ENCODE measurements at places on chromosomes 16 and 17.

DNA sequence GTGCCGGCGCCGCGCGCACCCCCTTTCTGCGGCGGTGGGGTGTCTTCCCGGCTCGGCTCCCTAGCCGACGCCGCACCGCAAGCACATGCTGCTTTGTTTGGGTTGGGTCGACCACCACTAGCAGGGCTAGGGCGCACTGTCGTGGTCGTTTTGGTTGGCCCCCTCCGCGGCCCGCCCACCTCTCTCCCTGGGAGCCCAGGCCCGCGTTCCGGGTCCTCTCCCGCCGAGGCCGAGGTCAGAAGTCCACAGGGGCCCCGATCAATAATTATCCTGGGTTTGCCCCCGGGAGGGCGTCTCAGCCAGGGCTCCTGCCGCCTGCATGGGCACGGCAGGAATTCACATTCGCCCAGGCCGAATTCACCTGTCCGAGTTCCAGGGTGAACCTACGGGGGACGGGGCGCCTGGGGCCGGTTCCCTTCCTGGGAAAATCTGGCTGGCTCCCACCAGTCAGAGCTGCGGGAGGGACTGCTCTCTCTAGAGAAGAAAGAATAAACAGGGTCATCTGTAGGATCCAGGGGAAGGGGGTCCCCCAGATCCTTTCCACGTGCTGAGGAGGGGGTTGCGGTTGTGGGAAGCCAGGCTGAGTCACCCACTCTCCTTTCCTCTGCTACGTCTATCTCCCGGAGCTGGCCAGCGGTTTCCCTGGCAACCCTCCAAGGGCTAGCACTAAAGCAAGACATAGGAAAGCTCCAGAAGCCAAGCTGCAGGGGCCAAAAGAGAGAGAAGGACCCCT is 584 bp upstream of the STAT5B start:
- H3K27ac ChIP-seq, result peak overlapping the region; percentile 74
- no peaks in the 10 kb centered on the region for H3K36me3 ChIP-seq
- no peaks in the 10 kb centered on the region for H3K27me3 ChIP-seq
- peaks cover 29% of the 10 kb centered on the region for H3K4me1 ChIP-seq
- peak overlapping the region; percentile 77 for H3K4me3 ChIP-seq
- DNase-seq, result peak; percentile 45

GRCh38 chr17:4534928-4535666 is 20.1 kb downstream of the MYBBP1A start:
- peak overlapping the region; percentile 34 for H3K27ac ChIP-seq
- H3K27me3 ChIP-seq, result no peaks in the 10 kb centered on the region
- no peak for DNase-seq
- H3K4me1 ChIP-seq, result peaks cover 10% of the 10 kb centered on the region
- no peak overlapping the region for H3K4me3 ChIP-seq

DNA sequence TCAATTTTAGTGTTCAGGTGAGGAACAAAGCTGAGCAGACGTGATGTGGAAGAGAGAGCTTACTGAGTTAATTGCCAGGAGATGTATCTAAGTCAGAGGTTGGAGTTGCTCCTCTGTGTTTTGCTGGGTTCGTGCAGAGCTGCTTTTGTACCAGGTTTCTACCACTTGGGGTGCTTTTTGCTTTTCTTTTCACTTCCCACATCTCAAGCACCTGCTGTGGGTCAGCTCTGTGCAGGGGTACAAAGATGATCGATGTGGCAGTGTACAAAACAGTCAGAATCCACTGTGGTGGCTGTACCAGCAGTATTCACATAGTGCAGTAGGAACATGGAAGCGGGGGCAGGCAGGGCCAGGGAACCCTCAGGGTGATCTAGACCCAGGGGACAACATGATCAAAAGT is 14.8 kb downstream of the UNK start:
- no peak overlapping the region for H3K27ac ChIP-seq
- H3K36me3 ChIP-seq, result peaks cover 13% of the 10 kb centered on the region
- DNase-seq, result no peak
- no peaks in the 10 kb centered on the region for H3K4me1 ChIP-seq
- no peak overlapping the region for H3K4me3 ChIP-seq
- no peaks in the 10 kb centered on the region for H3K27me3 ChIP-seq

DNA sequence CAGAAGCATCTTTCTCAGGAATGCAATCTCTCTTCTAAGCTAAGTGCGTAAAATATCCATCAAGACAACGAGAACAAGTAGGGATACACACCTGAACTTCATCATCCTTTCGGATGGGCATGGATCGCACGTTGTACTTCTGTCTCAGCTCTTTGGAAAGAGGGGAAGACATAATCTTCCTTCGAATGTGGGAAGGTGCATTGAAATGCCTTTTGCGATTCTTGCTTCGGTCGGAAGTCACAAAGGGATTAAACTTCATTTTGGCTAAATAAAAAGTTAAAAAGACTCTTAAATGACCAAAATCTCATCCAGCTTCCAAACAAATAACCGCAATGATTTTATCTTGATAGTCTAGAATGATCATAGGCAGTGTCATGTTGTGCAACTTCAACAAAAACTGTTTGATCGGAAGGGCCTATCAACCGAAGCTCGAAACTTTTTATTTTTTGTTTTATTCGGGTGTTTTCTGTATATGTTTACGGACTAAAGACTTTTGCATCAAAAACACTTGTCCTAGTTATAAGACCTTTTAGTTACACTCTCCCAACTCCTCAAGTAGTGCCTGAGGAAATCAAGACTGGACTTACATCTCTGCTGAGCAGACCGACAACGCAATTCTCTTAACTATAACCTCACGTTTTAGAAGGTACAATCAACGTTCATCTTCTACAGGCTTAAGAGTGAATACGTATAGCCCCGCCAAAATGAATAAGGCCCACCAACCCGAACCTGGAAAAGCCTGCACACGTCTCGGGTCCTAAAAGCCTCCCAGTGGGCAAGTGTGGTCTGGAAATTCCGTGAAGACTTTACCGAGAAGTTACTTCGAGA is 727 bp downstream of the RPL26 start:
- no peaks in the 10 kb centered on the region for H3K27me3 ChIP-seq
- peaks cover 23% of the 10 kb centered on the region for H3K36me3 ChIP-seq
- H3K4me1 ChIP-seq, result peaks cover 40% of the 10 kb centered on the region

GRCh38 chr16:67660564-67661028 is at the start of gene PARD6A:
TSS of gene PARD6A (plus strand) at chr16:67660960. CDS start at chr16:67661039, 79 bp downstream.
- peaks cover 16% of the 10 kb centered on the region for H3K4me1 ChIP-seq
- DNase-seq, result peak; percentile 89
- peaks cover 2% of the 10 kb centered on the region for H3K36me3 ChIP-seq
- H3K27me3 ChIP-seq, result peaks cover 3% of the 10 kb centered on the region

GRCh38 chr17:56810891-56811775 is 22.6 kb downstream of the C17orf67 start:
- no peak overlapping the region for H3K4me3 ChIP-seq
- H3K27me3 ChIP-seq, result no peaks in the 10 kb centered on the region
- DNase-seq, result no peak
- no peaks in the 10 kb centered on the region for H3K36me3 ChIP-seq

DNA sequence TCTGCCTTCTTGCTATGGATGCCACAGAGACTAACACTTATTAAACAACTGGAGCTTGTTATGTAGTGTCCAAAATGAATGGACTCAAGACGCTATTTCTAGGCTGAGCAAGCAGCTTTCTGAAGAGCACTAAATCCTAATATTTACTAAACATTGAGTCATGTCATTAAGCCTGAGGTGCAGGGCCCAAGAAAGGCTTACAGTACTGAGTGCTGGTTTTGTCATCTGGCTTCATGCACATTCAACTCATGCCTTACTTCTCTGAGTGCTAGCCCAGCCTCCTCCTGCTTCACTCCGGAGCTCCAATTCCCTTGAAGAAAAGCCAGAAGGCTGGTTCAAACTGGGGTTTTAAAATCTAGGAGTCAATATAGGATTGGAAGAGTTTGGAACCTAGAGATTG is 363.3 kb upstream of the CDH5 start:
- H3K36me3 ChIP-seq, result no peaks in the 10 kb centered on the region
- no peak overlapping the region for H3K27ac ChIP-seq
- peaks cover 10% of the 10 kb centered on the region for H3K4me1 ChIP-seq
- no peak overlapping the region for H3K4me3 ChIP-seq
- peaks cover 13% of the 10 kb centered on the region for H3K27me3 ChIP-seq

- H3K27ac ChIP-seq, result no peak overlapping the region
- H3K27me3 ChIP-seq, result peaks cover 6% of the 10 kb centered on the region
- H3K4me1 ChIP-seq, result no peaks in the 10 kb centered on the region
- no peak overlapping the region for H3K4me3 ChIP-seq
- H3K36me3 ChIP-seq, result peaks cover 2% of the 10 kb centered on the region
- DNase-seq, result no peak
These were observed 36.1 kb upstream of the NACA2 start for GRCh38 chr17:61627125-61627524.

DNA sequence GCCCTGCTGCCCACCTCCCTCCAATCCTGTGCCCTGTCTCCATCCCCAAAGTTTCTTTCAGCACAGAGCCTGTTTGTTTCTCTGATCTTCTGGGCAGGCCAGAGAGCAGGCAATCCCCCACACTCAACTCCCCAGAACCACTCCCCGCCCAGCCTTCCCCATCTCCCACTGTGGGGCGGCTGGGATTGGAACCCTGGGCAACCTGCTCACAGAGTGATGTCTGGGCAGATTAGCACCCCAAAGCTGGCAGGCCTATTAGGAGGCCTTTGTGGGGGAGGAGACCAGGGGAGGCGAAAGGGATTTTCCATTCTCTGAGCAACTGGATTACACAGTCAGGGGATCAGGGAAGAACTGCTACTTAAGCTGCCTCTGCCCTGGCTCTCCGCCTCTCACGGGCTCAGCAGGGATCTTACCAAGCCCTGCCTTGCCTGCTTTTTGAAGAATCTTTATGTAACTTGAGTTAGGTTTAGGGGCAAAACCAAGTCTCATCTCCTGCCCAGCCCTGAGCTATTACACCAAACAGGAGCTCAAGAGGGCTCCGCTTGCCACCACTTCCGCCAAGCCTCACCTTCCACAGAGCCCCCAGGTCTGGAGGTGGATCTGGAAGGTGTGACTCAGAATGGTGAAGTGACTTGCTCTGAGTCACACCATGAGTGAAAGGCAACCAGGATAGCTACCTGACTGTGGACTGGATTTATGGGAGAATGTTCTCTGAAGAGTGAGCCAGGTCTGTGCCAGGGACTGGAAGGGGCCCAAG is 16.0 kb upstream of the LHX1 start:
- H3K4me1 ChIP-seq, result peaks cover 77% of the 10 kb centered on the region
- no peaks in the 10 kb centered on the region for H3K36me3 ChIP-seq
- H3K27ac ChIP-seq, result peak overlapping the region; percentile 80
- DNase-seq, result no peak
- no peak overlapping the region for H3K4me3 ChIP-seq
- H3K27me3 ChIP-seq, result no peaks in the 10 kb centered on the region

DNA sequence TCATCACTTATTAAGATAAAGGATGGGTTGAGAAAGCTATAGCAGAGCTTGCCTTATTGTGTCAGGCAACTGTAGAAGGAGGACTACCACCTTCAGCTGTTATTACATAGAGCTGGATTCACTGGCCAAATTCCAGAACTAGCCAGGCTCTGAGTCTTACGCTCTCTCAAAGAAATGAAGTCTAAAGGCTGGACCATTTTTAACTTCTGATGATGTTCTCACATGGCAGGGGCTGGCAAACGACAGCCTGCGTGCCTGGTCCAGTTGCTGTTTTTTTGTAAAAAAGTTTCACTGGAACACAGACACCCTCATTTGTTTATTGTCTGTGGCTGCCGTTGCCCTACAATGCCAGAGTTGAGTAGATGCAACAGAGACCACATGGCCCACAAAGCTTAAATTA is 21.2 kb downstream of the TRAF4 start:
- no peak for DNase-seq
- no peaks in the 10 kb centered on the region for H3K27me3 ChIP-seq
- H3K4me1 ChIP-seq, result peaks cover 1% of the 10 kb centered on the region

- H3K27me3 ChIP-seq, result peaks cover 86% of the 10 kb centered on the region
- no peak for DNase-seq
- H3K36me3 ChIP-seq, result no peaks in the 10 kb centered on the region
- H3K4me1 ChIP-seq, result peaks cover 22% of the 10 kb centered on the region
- H3K4me3 ChIP-seq, result peak within 1 kb of the TSS; percentile 66
- H3K27ac ChIP-seq, result no peak within 1 kb of the TSS
These were observed at the start of gene SLC13A5 for GRCh38 chr17:6713130-6713917. TSS of gene SLC13A5 (minus strand) at chr17:6713369. CDS start at chr17:6713333, 36 bp downstream.

- H3K36me3 ChIP-seq, result no peaks in the 10 kb centered on the region
- peak overlapping the region; percentile 28 for H3K27ac ChIP-seq
- DNase-seq, result no peak
These were observed 40.5 kb downstream of the ANKRD11 start for GRCh38 chr16:89449726-89450335.

DNA sequence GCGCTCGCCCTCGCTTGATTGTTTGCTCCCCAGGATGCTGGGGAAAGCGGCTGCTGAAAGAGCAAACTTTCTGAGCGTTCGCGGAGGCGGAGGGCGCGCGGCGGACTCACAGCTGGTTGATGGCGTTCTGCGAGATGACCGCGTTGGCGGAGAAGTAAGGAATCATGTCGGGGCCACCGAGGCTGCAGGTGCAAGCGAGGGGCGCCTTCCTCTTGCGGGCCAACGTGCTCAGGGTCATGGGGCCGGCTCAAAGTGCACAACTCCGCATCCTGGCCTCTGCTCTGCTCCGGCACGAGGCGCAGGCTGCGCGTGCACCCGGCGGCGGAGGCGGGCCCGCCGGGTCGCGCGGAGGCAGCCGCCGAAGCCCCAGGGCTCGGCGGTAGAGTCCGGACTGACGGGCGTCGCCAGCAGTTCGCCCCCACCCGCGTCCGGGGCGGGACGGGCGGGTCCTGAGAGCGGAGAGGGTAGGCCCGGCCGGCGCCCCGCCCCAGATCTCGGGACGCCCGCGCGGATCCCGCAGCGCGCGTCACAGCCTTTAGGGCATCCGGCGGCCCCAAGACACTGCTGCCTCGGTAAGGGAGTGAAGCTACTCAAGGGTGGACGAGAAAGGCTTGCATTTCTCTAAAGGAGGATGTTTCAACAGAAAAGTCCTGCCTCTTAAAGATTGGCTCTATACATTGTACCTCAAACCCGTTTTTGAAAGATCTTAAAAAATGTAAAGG is 138.5 kb upstream of the CORO6 start:
- H3K36me3 ChIP-seq, result no peaks in the 10 kb centered on the region
- peaks cover 3% of the 10 kb centered on the region for H3K27me3 ChIP-seq
- H3K4me3 ChIP-seq, result peak overlapping the region; percentile 84
- peak; percentile 78 for DNase-seq
- peak overlapping the region; percentile 81 for H3K27ac ChIP-seq

- H3K4me1 ChIP-seq, result peaks cover 20% of the 10 kb centered on the region
- no peak for DNase-seq
- H3K4me3 ChIP-seq, result no peak overlapping the region
- H3K36me3 ChIP-seq, result peaks cover 23% of the 10 kb centered on the region
These were observed 27.7 kb downstream of the CLUH start for GRCh38 chr17:2683912-2684311.

- H3K27me3 ChIP-seq, result no peaks in the 10 kb centered on the region
- DNase-seq, result no peak
- no peaks in the 10 kb centered on the region for H3K4me1 ChIP-seq
- H3K27ac ChIP-seq, result no peak overlapping the region
- no peaks in the 10 kb centered on the region for H3K36me3 ChIP-seq
These were observed 231.4 kb upstream of the WSCD1 start for GRCh38 chr17:5838661-5839300.

DNA sequence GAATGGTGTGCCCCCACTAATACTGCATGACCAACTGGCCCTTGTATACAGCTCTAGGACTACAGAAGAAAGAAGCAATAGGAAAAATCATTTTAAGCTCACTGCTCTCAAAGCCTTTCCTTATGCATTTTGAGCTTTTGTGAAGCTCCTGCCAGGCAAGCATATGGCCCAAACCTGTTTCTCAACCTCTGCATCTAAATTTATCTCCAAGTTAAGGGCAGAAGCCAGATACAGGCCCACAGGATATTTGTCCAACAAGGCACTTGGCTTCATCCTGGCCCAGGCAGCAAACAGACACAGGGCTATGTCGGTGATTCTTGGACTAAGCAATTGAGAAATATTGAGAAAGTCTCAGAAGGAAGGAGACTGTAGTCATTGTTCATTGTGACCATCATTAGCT is 43.9 kb downstream of the CCT6B start:
- no peak overlapping the region for H3K27ac ChIP-seq
- H3K27me3 ChIP-seq, result peaks cover 9% of the 10 kb centered on the region
- no peaks in the 10 kb centered on the region for H3K36me3 ChIP-seq
